ENCODE measurements at places on chromosomes 11 and 22.

- no peak for DNase-seq
Measured at GRCh38 chr11:85801527-85801926, 9.4 kb downstream of the SYTL2 start.

DNA sequence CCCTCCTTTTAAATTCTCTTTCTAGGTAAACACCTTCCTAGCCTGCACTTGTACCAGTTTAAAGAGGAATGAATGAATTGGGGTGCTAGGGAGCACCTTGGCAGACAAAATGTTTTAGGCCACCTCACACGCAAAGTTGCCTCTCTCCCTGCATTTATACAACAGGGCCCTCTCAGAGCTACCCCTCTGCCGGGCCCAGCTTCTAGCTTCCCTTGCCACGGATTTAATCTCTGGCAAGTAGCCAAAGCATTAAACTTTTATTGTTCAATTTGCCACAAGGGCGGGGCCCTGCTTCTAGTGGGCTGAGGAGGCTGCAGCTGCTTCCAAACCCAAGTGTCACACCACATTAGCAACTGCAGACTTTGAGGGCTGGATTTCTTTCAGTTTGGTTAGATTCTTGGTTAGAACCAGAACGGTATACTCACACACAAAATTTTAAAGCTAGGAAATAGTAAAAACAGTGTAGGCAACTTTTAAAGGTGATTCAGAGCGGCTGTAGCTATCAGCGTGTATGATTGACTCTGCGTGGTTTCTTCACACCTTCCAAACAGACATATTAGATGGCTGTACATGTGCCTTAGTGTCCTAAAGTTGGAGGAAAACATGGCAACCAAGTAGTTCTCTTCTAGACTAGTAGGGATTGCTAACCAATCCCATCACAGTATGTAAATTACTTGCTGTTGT lies 6.5 kb downstream of the KREMEN1 start:
- DNase-seq: no peak

DNA sequence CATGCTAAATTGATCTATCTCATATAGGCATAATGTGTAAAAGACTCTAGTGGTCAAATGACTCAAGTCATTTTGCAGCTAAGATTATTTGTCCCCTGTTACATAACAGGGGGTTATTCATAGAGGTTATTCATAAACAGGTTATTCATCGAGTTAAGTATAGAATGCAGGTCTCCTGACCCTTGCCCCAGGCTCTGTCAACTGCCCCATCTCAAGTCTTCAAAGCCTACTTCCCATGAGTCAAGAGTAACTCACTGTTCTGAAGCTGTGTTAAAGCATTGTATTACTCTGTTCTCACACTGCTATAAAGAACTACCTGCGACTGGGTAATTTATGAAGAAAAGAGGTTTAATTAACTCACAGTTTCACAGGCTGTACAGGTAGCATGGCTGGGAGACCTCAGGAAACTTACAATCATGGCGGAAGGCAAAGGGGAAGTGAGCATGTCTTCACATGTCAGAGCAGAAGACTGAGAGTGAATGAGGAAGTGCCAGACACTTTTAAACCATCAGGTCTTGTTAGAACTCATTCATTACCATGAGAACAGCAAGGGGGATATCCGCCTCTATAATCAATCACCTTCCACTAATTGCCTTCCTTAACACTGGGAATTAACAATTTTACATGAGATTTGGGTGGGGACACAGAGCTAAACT lies 226.2 kb upstream of the BLID start:
- no peak for DNase-seq

- DNase-seq: no peak
Measured at GRCh38 chr11:112404112-112404511, 143.5 kb upstream of the PLET1 start.

DNA sequence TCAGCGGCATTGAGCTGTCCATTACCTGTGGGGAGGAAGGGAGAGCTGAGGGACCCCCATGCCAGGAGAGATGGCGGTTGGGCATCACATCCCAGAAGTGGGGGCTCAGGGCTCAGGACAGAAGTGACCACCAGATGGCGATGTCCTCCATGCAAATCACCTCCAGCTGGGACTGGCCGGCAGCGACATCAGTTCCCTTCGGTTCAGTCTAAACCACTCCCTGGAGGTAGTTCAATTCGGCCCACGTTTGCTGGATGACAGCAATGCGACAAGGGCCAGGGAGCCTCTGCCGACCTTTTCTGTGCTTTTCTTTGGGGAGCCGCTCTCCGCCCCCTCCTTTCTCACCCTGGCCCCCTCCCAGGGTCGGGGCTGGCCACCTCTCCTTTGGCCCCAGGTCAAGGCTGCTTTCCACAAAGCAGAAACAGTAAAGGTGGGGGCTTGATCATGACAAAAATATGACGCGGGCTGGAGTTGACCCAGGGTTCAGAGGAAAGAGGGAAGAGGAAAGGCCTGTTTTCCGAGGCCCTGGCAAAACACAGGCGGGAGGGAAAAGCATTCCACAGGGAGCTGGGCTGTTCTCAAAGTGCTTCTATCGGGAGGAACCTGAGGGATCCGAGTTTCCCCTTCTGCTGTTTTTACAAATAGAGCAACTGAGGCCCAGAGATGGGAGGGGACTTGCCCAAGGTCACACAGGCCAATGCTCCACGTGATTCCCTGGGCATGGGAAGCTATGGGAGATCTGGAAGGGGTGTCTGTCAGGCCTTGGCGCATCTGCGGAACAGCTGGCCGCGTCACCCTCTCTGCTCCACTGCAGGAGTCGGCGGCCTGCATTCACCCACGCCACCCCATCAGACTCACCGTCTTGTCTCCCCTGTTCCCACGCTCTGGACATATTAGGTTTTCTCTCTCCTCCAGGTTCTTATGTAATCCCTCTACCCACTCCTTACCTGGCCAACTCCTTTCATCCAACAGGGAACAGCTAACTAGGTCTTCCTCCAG lies 54.7 kb downstream of the FBXO7 start:
- peak; percentile 76 for DNase-seq

DNA sequence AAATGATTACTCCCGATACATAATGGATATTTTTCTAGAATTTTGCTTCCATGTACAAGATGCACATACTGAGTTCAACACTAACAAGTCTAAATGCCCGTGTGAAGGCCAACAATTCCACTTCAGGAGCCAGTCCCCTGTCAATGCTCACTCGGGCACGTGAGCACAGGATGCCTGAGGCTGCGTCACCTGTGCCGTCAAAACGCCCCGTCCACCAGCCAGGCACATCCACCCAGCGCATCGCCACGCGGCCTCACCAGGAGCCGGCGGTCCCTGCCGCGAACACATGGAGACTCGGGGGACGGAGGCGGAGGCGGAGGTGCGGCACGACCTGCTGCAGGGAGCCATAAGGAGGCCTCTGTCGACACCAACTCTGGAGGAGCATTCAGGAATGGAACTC lies 9.8 kb downstream of the TOLLIP start:
- DNase-seq: no peak

DNA sequence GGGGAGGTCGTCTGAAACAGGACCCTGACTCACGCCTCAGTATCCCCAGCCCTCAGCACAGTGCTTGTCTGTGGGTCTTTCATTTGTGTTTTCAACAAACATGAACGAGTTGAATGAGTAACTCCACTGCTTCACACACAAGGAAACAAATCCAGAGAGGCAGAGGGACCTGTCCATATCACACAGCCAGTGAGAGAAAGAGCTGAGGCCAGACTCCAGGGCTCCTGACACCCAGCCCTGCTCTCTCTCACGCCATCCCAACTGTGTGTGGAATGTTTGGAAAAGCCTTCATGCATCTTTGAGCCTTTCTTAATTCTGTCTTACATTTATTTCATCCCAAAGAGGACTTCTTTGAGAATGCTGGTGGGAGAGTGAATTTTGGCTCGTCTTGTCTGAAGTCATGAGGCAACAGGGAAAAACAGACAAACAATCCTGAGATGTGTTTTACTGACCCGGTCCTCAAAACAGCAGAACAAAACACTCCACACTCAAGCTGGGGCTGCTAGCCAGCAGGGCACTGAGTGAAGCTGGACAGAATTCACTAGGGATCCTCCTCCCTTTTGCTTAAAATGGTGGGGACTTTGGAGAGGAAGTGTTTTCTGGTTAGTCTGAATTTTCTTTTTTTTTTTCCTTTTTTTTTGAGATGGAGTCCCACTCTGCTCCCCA lies 19.7 kb upstream of the ALG8 start:
- no peak for DNase-seq

GRCh38 chr11:102410382-102410784 lies 42.2 kb downstream of the TMEM123 start:
- no peak for DNase-seq

- DNase-seq: no peak
Measured at GRCh38 chr22:44424867-44425693, 73.0 kb downstream of the RTL6 start.

- DNase-seq: no peak
Measured at GRCh38 chr22:29726512-29727130, 6.8 kb downstream of the CABP7 start.

DNA sequence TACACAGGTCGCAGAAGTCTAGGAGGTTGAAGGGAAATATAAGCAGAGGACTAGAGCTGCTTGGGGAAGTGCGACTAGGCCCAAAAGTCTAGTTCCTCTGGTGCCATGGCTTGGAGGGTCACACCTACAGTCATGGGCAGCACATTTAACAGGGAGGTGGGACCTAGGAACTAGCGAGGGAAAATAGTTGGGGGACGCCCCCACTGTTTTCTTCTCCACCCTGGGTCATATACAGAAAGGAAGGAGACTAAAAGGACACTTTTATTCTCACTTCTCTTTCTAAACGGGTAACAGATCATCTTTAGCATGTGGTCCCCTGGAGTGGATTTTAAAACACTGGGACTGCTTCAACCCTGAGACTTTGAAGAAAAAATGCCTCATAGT lies 16.6 kb downstream of the APIP start:
- DNase-seq: peak; percentile 32

- peak; percentile 94 for DNase-seq
Measured at GRCh38 chr11:2888266-2888968, 2.8 kb upstream of the CDKN1C start.

- DNase-seq: no peak
Measured at GRCh38 chr11:128595775-128596174, 8.4 kb upstream of the ETS1 start.

DNA sequence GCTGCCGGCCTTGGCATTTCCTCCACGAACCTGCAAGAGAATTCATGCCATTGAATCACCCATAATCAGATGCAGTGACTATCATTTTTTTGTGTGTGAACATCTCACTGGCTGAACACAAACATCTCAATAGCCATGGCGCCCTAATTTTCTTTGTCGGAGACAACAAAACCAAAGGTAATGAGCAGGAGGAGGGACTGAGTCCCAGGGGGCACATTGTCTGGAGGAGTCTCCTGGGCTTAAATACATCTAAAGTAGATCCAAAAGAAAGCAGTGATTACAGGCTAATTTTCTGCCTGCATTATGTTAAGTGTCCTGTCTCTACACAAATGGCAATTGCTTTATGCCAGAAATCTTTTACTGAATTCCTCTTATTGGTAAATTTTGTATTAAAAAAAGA lies 113.5 kb downstream of the NTM start:
- no peak for DNase-seq

DNA sequence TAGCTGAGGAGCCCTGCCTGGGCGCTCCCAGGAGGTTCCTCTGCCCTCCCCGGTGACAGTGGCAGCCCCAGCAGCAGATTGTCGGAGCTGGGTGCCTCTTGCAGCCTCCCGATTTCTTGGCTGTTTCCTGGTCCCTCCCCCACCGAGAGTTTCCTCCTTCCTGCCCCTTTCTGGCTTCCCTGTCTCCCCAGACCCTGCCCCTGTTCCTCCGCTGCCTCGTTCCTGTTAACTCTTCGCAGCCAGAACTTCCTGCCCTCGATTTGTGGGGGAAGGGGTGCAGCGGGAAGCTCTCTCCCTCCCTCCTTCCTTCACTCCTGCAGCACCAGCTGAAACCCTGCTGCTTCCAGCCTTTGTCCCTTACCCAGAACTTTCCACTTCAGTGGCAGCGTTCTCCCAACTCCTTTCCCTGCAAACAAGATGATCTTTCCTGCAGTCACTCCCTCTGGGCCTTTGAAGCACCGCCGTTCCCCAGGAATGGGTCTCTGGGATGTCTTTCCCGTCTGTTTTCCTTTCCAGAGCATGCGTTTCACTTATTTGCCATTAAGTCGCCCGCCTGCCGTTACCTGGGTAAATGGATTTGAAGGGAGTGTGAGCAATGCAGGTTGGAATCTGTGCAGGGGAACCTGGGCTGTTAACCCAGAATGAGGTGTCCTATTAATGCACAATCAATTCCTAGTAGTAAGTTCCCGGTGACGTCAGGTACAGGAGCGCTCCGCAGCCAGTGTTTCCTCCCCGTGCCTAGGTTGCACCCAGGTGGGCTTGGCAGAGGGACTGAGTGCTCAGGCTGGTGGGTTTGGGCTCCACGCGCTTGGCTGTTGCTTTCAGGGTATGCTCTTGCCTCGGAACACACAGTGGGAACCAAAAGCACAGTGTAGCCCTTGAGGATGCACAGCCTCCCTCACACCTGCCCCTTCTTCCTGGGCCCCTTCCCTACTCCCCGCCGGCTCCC lies 4.3 kb downstream of the GRK2 start:
- DNase-seq: no peak

DNA sequence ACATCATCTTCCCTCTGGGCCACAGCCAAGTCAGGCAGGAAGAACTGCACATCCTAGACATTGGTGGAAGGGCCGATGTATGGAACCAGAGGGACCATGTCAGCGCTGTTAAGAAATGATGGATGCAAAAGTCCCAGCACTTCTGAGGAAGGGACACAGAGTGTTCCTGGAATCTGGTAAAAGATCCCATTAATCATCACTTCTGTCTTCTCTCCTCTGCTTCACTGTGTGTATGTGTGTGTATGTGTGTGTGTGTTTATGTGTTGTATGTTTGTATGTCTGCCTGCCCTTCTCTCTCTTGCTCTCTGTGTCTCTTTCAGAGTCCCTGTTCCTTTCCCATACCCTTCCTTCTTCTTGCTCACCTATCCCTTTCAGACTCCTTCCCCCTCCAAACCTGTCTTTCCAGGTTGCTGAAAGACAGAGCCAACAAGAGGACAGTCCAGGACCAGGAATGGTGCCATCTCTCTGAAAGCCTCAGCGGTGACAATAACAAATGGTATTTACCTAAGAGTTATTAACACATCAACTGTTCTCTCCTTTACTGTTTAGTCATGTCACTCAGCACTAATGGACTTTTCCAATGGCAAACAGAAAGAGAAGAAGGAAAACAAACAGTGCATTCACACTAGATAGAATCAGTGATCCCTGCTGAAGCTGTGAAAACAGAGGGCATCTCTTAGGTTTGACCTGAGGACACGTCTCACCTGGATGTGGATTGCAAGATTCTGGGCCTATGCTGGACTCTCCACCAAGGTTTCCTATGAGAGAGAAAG lies 47.1 kb downstream of the EHF start:
- no peak for DNase-seq

- no peak for DNase-seq
Measured at GRCh38 chr11:110629594-110629993, 82.6 kb downstream of the ARHGAP20 start.

DNA sequence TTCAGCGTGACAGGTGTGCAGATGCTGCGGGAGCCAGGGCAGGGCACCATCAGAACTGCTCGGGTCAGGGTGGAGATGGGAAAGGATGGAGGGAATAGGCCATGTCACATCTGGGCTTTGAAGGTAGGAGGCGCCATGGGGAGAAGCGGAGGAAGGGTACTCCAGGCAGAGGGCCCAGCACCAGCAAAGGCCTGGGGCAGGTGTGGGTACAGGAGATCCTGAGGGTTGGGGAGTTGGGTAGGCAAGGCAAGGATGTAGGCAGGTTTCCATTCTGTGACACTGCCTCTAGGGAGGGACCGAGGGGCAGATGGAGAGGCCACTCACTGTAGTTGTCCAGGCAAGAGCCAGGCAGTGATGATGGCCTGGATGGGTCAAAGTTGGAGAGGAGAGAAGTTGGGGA lies 8.5 kb downstream of the EMID1 start:
- no peak for DNase-seq

- no peak for DNase-seq
Measured at GRCh38 chr11:120233207-120233803, 6.6 kb upstream of the POU2F3 start.

GRCh38 chr11:87809256-87809655 lies 366.0 kb downstream of the RAB38 start:
- DNase-seq: no peak

All from stimulated activated naive CD8-positive, alpha-beta T cell treated with anti-CD3 and anti-CD28 coated beads, Interleukin-15, Interleukin-2, amounts not matched to agents 100 U/mL and 50 U/mL, for 24 hours (primary cell).